CD4-positive, alpha-beta T cell treated with Interleukin-15 for 1 hour (primary cell): ENCODE measurements at places on chromosomes 2 and 18.

DNA sequence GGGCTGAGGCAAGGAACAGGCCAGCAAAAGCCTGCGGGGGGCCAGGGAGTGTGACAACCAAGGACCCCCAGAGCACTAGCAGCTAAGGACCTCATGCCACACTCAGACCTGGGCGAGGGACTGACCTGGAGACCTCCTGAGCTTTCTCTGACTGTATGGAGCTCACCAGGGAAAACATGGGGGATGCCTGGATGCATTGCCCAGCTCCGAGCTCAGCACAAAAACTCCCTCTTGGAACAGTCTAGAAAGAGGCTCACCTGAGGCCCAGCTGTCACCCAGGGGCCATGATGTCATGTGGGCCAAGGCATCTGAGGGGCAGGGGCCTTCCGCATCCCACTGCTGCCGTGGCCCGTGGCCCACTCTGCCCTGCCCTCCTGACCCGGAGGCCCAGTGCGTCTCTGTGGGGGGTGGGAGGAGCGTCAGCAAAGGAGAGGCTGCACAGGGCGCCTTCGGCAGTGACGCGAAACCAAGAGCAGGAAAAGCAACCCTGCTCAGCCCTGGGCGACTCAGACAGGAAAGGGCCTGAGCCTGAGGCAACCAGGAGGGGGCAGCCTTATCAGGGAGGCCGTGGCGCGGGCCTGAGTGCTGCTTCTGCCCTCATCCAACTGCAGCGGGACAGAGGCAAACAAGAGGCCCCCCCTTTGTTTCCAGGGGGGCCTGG is 57.3 kb upstream of the ALPP start:
- peak; percentile 52 for DNase-seq

- DNase-seq, result no peak
These were observed 12.3 kb upstream of the TTR start for GRCh38 chr18:31579375-31579774.

DNA sequence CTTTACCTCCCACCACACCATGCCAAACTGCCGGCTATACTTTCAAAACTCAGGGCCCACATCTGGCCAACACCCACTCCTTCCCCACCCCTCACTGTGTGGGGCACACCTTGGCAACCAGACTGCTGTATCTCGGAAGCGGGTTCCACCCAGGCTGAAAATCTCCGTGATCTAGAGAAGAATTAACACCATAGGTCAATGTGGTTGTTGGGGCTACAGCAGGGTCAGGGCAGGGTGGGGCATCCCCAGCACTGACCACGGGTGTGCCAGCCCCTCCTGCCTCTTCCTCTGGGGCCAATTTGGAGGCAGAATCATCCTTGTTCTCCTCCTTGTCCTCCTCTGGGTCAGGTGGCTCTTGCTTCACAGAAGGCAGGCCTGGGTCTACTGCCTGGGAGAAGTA is 6.3 kb upstream of the CFAP53 start:
- no peak for DNase-seq

- DNase-seq, result no peak
These were observed 1358.1 kb upstream of the DDX18 start for GRCh38 chr2:116456429-116456828.

GRCh38 chr2:75076088-75076487 is 117.6 kb downstream of the POLE4 start:
- no peak for DNase-seq

- DNase-seq, result no peak
These were observed 66.2 kb downstream of the HNMT start for GRCh38 chr2:138030459-138030858.

DNA sequence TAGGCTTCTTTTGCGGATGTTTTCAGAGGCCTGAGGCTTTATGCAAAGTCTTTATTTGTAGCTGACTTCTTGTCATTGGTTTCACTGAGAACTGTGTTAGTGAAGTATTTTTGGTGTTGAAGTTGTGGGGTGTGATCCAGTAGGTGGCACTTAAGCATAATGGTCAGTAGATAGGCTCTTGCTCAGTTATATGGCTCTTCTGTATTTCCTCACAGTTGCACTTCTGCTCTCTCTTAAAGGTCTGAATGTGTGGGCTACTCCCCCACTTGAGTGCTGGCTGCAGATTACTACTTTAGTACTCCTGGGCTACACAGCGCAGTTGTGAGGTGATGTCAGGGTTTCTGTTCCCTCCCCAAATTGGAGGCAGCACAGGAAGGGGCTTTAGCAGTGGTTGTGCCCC is 133.8 kb upstream of the SCN7A start:
- DNase-seq, result no peak
